ENCODE measurements at places on chromosomes 3 and 15.

DNA sequence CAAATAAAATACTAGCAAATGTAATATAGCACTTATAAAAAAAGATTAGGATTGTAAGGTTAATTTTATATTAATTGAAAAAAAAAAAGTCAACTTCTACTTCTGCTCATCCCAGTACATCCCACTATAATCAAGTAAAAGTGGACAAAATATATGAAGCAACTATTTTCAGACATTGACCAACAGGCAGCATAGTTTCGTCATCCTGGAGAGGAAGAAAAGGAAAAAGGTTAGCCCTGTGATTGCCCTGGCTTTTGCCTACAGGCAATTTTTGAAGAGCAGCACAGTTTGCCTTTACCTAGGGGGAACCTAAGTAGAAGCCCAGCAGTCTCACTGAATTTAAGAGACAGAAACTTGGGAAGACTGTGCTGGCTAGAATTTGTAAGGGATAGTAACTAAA, 52.2 kb upstream of the ACTC1 start:
- DNase-seq: no peak

DNA sequence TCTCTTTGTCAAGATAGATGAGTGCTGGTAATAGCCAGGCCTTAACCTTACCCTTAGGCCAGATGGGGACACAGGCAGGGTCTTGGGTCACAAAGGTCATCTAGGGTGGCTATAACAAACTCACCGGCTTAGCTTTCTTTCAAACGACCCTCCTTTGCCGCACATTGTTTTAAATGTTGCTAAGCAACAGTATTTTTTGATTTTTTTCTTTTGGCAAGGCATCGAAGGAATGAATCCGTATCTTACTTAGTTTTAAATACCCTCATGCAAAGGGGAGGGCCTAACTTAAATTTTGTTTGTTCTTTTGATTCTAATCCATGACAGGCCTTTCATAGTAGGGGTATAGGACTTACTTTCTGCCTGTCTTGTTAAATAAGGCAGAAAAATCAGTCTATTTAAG, 35.2 kb downstream of the ITPR1 start:
- DNase-seq: no peak

- no peak for DNase-seq
These were observed 1.1 kb downstream of the TCTA start for GRCh38 chr3:49413338-49413734.

GRCh38 chr15:95609096-95609495, 721.4 kb upstream of the NR2F2 start:
- no peak for DNase-seq

DNA sequence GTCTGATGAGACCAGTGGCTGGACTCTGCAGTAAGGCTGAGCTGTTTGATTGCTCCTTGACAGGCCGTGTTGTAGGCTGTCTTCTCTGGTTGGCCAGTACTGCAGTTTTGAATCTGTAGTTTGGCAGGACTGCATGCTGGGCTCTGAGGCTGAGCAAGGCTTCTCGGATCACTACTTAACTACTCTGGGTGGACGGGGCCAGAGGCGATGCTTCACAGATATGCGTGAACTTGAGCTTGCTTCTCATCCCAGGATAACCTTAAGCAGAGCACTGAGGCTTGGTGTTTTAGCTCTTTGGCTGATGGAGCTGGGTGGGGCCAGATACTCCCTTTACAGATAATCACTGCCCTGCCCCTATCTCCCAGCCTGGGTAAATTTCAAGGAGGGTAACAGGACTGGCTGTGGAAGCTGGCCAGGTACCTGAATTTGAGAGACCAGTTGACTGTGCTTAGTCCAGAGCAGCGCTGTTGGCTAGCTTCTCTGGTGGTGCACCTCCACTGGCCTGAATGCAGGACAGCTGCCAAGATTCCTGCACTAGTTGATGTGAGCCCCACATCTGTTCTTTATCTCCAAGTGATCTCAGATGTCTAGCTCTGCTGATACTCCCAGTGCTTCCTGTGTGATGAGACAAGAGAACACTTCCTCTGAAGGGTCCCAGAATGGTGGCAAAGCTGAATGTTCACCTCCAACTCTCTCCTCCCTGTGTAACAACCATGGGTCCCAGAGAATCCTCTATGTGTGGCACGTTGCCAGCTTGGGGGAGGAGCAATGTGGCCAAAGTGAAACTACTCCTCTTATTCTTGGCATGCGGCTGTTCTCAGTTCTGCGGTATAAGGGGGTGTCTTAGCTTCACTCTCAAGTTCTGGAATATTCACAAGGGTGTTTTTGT, 37.9 kb downstream of the RPL39L start:
- DNase-seq: peak; percentile 17

GRCh38 chr15:86935841-86936240, 856.2 kb downstream of the AGBL1 start:
- no peak for DNase-seq

GRCh38 chr15:25372298-25372697, 66.5 kb downstream of the UBE3A start:
- DNase-seq: no peak

- no peak for DNase-seq
These were observed 109.7 kb downstream of the NSMCE3 start for GRCh38 chr15:29159771-29160455.

GRCh38 chr3:119800844-119801243, 18.9 kb downstream of the NR1I2 start:
- no peak for DNase-seq

DNA sequence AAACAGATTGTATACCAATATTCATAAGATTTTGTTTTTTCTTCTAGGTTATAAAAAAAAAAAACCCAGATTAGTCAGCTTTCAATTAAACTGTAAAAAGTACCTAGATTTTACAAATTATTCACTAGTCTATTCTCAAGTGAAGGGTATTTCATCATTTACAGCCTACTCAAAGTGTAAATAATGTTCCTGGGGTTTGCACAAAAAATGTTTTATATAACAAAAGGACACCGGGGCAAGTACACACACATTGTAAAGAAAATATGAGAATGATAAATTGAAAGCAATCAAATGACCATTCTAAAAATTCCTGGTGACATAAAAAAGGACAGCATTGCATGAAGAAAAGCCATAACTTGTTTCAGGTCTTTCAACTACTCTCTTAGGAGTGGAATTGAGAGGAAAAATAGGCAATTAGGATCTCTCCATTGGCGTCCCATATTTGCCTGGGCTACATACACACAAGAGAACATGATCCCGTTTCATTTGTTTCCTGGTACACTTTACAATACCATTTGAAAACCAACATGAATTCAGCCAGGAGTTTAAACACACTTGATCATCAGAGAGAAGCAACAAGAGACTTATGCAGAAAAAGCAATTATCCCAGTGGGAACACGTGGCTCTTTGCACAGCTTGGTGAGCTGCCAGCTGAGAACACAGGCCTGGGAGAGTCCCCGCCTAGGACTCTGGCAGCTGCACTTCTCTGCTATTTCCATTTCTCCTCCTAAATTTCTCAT, 1039.2 kb downstream of the ROBO1 start:
- DNase-seq: no peak

- no peak for DNase-seq
These were observed 744.7 kb downstream of the EPHA3 start for GRCh38 chr3:89851974-89852621.

DNA sequence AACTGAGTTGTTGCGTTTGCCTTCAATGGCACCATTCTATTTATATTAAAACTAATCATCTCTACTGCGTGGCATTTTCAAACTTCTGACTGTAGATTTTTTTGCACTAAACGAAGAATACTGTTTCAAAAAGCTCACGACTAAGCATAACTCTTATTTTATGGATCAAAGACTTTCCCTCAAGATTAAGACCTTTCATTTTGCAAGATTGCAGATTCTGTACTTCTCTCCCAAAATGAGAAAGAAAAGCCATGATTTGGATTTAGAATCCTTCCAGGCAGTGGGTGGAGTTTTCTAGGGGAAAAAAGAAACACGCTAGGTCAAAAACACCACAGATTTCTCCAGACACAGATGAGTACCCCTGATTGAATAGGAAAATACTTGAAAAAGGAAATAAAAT, 617.2 kb upstream of the NR2F2 start:
- DNase-seq: no peak

DNA sequence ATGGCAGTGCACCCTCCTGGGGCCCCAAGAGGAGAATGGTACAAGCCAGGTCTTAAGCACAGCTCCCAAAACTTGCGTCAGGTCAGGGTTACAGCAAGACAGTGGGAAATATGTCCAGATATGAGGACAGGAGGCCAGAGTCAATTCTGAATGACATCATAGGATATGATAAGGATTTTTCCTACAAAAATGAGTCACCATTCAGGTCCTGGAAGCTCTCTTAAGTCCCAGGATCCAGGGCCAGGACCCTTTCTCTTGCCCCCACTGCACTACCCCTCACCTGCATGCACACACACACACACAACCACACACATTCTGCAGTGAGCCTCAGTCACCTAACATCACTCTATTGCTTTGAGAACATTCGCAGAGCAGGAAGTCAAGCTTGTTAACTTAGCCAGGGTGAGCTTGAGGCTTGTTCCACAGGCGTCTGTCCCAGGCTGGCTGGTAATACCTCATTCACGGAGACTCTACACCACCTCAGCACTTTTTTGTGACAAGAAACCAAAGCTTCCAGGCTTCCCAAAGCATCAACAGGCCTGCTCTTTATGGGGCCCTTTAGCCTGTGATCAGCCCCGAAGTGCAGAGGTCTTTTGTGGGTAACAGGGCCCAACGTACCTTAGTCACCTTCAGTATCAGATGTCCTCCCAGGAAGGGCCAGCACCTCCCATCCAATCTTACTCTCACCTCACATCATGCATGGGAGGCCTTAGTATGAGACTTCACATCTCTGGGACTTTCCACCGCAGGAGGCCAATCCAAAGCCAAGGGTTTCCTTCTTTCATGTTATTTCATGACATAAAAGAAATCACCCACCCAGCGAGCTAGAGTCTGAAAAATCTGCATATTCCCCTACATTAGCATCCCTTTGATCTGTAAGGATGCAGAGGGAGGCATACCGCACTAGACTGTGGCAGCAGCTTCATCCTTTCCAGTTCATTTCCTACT, 74.0 kb upstream of the LIPC start:
- no peak for DNase-seq

- no peak for DNase-seq
These were observed at the start of gene KY for GRCh38 chr3:134650431-134651346. Gene KY (minus strand): TSS chr3:134651022. CDS start chr3:134650960, 62 bp downstream.

DNA sequence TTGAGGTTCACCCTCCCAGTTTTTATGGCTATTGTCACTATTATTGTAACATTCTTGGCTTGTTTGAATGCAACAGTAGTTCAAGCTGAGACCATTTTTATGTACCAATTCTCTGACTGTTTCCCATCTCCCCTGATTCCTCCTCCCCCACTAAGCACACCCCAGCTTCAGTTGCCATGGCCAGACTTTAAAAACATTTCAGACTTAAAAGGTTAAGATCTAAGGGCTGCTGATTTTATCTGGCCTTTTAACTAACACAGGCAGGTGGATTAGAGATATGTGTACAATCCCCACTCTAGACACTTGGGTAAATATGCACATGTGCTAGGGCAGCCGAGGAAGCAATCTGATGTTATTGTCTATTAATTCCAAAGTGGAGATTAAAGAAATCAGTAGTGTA, 386.3 kb upstream of the NR2F2 start:
- DNase-seq: no peak

DNA sequence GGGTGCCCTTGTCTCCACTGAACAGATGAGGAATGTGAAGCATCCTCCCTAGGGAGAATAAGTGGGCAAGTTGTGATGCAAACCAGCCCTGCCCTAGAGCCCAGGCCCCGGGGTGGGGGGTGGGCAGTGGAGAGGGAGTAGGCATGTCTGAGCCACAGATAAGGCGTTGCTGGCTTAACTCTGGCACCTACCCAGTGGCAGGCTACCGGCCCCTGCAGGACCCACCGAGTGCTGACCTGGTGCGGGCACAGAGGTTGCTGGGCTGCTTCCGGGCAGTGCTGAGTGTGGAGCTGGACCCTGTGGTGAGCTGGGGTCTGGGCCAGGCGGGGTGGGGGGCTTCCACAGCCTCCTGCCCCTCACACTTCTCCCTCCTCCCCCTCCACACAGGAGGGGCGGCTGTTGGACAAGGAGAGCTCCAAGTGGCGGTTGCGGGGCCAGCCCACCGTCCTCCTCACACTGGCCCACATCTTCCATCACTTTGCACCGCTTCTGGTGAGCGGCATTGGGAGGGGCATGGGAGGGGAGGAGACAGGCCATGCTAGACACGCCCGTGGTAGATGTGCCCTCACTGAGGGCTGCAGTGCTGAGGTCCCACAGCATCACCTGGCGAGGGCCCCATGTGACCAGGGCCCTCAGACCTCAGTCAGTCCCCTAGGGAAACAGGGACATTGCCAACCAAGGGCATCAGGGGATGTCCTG, 10.1 kb downstream of the RNF123 start:
- DNase-seq: no peak

DNA sequence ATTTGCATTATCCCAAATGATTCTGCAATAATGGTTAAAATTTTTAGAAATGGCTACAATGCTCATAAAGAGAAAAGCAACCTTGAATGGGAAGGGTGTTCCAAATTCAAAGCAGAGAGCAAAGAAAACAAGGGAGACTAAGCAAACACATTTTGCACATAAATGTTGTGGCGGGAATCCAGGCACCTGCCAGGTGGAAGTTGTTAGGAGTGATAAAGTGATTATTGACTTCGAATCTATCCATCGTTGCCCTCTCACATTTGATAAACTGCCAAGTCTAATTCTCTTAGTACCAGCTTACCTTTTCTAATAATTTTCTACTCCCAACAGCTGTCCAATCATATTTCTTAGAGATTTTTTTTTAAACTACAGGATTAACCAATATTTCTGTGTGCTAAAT, 244.5 kb downstream of the CACNA2D3 start:
- DNase-seq: no peak

GRCh38 chr3:32414522-32415202, 23.0 kb downstream of the CMTM7 start:
- DNase-seq: no peak

DNA sequence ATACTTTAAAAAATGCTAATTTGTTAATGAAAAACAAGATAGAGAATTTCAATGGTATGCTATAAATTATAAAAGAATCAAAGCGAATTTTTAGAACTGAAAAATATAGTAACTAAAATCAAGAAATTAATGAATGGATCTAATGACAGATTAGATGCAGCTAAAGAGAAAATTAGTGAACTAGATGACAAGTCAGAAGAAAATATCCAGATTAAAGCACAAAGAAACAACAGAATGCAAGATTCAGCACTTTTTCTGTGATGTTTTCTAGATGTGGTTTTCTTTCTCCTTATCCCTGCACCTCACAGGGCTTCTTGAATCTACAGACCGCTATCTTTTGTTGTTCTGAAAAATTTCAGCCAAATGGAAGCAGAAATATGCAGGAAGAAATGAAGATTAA, 54.4 kb downstream of the INO80 start:
- DNase-seq: no peak

DNA sequence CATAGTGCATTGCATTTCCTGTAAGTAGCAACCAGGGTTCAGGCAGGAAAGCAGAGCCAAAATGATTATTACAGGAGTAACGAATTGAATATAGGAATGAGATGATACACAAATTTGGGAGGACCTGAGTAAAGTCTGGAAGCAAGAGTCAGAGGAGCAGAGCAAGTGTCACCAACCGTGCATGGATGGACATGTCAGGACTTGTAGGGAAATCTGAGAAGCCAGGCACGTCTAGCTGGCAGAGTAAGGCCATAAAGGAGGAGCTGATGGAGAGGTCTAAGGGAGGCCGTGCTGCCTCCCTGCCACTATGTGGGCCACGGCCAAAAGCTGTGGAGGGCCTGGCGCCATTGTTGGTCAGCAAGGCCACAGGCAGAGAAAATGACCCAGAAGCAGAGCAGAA, 22.4 kb downstream of the GJD2 start:
- DNase-seq: no peak

GRCh38 chr3:70250492-70250891, 61.9 kb downstream of the MDFIC2 start:
- DNase-seq: no peak

- no peak for DNase-seq
These were observed 517 bp downstream of the FBN1 start for GRCh38 chr15:48644827-48645557.

GRCh38 chr3:36893826-36894225, 51.0 kb downstream of the TRANK1 start:
- DNase-seq: no peak

Data from stimulated activated CD4-positive, alpha-beta T cell treated with anti-CD3 and anti-CD28 coated beads, Interleukin-1b, Interleukin-23, amount 100 ng/mL, for 1 hour (primary cell).